Hematopoietic multipotent progenitor cell treated with erythropoietin and hydrocortisone succinate and interleukin-3 and kit ligand, for 4 days (in vitro differentiated cells): ENCODE measurements at places on chromosomes 6 and 20.
A peak's percentile ranks its signal among the peaks of the same experiment; 100 is the strongest.

DNA sequence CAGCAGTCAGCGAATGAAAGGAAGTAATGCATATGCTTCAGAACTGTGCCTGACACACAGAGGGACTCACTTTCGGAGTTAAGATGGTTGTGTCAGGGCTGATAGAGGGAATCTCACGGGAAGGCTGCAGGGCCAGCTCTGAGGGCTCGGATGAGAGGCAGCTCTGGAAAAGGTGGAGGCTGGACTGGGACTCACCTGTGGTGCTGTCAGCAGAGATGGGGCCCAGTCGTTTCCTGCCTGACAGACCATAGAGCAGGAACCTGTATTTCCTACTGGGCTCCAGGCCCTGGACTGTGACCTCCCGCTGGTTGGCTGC is 9.3 kb downstream of the CYP21A2 start:
- DNase-seq: no peak

- no peak for DNase-seq
Observed at GRCh38 chr6:92763680-92764079, 655.7 kb downstream of the EPHA7 start.

GRCh38 chr6:15551798-15552197 is 111.0 kb downstream of the DTNBP1 start:
- peak; percentile 43 for DNase-seq

GRCh38 chr6:36827261-36828079 is 11.8 kb downstream of the CPNE5 start:
- DNase-seq: peak; percentile 80

- no peak for DNase-seq
Observed at GRCh38 chr20:35020108-35020928, 64.7 kb downstream of the MYH7B start.

DNA sequence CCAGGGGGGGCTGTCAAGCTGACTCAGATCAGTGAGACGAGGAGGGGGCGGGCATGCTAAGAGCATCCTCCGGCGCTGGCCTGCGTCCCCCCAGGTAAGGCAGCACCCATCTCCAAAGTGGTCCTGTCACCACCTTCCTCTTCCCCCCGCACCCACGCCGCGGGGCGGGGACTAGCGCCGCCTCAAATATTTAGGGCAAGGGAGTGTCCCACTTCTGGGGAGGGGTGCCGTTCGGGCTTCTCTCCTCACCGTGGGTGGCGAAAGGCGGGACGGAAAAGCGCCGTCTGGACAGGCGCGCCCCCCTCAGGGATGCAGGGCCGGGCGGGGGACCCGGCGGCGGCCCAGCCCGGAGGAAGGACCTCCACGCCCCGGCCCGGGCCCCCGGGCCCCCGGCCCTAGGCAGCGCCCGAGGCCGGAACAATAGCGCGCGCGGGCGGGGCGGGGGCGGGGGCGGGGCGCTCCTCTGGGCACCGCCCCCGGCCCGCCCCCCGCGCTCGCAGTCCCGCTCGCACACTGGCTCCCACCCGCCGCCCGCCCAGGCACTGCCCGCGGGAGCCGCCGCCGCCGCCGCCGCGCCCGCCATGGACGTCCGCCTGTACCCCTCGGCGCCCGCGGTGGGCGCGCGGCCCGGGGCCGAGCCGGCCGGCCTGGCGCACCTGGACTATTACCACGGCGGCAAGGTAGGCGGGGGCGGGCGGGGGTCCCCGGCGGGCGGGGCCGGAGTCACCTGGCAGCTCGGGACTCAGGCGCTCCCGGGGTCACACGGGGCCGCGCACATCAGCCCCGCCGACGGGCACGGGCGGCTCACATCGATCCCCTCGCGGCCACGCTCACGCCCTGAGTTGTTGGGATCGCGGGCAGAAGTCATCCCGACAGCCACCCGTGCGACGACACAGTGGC is at the start of gene TOX2:
Gene TOX2 (plus strand): TSS at position 542 of the 900 bp plus-strand sequence. CDS start 40 bp downstream, at position 582.
- peak; percentile 43 for DNase-seq

- DNase-seq: peak; percentile 77
Observed at GRCh38 chr6:83221889-83222479, 28.8 kb downstream of the RWDD2A start.

GRCh38 chr6:7106752-7107577 is 796 bp upstream of the RREB1 start:
- DNase-seq: peak; percentile 93

GRCh38 chr6:87421576-87421975 is 13.8 kb downstream of the CFAP206 start:
- DNase-seq: no peak

DNA sequence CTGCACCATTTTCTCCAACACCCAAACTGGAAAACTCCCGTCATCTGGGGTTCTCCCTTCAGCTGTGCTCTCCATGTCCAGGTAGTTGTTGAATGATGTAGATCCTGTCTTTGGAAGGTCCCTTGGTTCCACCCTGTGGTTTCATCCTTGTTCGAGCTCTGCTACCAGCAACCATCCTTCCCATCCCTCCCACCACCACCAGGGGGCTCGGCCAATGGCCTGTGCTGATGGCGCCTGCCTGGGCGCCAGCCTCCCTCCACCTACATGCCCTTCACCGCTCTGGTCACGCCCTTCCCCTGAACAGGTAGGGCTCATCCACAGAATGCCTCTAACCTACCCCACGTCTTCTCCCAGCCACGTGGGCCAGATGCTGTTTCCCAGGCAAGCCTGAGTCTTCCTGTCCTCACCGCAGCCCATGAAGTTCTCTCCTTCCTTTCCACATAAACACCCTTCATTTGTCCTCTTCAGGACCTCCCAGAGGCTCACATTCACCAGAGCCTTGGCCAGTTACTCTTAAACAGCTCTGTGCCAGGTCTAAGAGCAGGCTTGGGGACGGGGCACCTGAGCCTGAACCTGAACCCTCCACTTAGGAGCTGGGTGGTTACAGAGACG is 75.1 kb upstream of the DUSP22 start:
- peak; percentile 48 for DNase-seq

DNA sequence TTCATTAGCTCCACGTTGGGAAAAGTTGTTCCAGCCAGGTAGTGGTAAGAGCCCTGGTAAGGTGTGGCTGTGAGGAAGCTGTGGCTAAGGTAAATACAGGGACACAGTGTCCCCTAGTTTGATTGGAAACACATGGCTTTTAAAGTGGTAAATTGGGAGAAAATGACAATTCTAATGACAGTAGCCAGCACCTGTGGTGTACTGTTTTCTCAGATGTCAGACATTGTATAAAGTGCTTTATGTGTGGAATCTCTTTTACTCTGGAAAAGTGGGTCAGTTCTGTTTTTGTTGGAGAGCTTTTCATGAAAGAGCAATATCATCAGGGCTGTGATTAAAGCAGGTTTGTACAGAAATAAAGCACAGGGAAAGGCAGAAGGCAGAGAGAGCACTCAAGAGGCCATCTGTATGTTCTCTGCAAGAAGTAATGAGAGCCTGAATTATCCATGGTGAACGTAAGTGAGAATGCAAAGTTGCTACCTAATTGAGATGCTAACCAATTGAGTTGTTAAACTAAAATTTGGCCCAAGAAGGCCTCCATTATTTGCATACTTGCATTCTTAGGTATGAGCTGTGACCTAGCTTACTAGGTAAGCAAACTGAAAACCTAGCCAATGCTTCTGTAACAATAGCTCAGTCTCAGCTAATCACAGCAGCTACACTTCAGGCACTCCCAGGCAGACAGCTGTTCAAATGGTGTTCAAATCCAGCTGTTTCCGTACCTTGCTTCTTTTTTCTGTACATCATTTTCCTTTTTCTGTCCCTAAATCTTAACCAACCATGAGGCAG is 28.2 kb downstream of the MRAP2 start:
- no peak for DNase-seq

- DNase-seq: no peak
Observed at GRCh38 chr6:1482381-1483166, 93.2 kb downstream of the FOXF2 start.

DNA sequence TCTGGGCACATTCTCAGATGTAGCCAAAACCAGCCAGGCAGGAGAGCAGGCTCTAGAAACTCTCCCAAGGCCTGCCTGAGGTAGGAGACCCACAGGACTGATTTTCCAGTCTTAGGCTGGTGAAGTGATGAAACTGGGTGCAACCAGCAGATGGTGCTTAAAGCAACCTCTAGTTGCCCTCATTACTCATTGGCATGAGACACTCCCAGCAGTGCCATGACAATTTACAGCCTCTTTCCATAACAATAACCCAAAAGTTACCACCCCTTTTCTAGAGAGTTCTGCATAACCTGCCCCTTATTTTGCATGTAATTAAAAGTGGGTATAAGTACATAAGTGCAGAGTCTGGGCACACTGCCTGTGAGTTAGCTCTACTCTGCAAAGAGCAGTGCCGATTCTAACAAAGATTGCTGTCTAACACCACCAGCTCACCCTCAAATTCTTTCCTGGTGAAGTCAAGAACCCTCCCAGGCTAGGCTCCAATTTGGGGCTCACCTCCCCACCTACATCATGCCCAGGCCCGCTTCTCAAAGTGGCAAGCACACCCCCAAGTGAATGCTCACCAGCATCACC is 14.4 kb upstream of the GPR6 start:
- no peak for DNase-seq

DNA sequence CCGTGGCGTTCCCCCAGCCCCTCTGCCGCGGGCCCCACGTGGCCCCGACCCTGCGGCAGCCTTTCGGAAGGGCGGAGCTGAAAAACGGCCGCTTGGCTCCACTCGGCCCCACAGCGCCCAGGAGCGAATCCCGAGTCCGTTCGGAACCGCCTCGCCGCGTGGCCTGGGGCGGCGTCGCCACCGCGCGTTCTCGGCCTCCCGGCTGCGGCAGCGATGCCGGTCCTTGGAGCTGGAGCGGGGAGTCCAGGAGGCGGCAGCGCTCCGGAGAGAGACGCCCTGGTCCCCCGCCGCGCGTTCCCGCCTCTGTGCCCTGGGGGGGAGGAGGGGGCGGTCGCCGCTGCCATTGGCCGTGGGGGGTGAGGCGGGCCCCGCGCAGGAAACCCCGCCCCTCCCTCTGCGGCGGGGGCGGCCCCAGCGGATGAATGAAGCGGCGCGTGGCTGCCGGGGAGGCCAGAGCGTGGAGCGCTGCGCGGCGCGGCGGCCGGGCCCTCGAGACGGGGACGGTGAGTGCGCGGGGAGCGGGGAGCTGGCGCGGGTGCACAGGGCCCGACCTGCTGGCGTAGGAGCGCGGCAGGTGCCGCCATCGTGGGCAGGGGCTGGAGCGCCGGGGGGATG is at the start of gene SLCO4A1:
Gene SLCO4A1 (plus strand): TSS at position 453 of the 615 bp plus-strand sequence. CDS start 13,952 bp downstream, outside the sequence.
- peak; percentile 93 for DNase-seq

- no peak for DNase-seq
Observed at GRCh38 chr6:26342106-26343004, 22.6 kb upstream of the BTN3A2 start.

- no peak for DNase-seq
Observed at GRCh38 chr6:127107916-127108315, 10.6 kb upstream of the RSPO3 start.

GRCh38 chr6:4687989-4688947 is 87.9 kb upstream of the CDYL start:
- peak; percentile 50 for DNase-seq

DNA sequence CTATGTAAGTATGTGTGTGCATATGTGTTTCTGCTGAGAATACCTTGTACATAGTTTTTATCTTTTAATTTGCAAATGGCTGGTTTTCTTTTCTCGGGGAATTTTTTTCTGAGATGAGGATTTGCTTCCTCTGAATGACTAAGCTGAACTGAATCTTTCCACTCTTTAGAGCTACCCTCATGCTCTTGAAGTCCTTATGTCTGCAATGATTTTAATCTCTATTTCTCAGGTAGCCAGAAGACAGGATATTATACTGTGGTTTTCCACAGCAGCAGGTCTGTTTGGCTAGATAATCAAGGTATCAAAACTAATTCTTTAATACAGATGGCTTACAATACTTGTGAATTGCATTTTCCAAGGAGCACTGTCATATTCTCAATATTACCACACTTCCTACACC is 114.7 kb downstream of the PLCB1 start:
- DNase-seq: no peak

DNA sequence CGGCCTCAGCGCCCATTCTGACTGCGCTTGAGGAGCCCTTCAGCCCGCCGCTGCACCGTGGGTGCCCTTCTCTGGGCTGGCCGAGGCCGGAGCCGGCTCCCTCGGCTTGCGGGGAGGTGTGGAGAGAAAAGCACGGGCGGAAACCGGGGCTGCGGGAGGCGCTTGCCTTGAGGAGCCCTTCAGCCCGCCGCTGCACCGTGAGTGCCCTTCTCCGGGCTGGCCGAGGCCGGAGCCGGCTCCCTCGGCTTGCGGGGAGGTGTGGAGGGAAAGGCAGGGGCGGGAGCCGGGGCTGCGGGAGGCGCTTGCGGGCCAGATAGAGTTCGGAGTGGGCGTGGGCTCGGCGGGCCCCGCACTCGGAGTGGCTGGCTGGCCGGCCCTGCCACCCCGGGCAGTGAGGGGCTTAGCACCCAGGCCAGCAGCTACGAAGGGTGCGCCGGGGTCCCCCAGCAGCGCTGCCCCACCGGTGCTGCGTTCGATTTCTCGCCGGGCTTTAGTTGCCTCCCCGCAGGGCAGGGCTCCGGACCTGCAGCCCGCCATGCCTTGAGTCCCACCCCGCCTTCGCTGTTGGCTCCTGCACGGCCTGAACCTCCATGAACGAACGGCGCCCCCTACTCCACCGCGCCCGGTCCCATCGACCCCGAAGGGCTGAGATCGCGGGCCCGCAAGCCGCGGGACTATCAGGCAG is 45.7 kb upstream of the MCUR1 start:
- no peak for DNase-seq

GRCh38 chr20:64224351-64225170 is 31.0 kb upstream of the PCMTD2 start:
- DNase-seq: no peak

GRCh38 chr6:131931063-131931750 is 20.0 kb downstream of the CCN2 start:
- no peak for DNase-seq

GRCh38 chr6:13299403-13299821 is 28.9 kb downstream of the TBC1D7 start:
- no peak for DNase-seq

DNA sequence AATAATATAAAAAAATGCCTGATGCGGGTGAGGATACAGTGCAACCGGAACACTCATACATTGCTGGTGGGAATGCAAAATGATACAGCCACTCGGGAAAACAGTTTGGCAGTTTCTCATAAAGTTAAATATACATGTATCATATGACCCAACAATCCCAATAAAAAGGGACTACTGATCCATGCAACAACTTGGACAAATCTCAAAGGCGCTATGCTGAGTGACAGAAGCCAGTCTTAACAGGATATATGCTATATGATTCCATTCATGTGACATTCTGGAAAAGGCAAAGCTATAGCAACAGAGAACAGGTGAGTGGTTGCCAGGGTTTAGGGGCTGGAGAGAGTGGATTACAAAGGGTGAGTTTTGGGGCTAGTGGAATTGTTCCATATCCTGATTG is 170.2 kb upstream of the MLN start:
- DNase-seq: no peak

GRCh38 chr20:38217791-38218565 is 42.6 kb downstream of the KIAA1755 start:
- no peak for DNase-seq

DNA sequence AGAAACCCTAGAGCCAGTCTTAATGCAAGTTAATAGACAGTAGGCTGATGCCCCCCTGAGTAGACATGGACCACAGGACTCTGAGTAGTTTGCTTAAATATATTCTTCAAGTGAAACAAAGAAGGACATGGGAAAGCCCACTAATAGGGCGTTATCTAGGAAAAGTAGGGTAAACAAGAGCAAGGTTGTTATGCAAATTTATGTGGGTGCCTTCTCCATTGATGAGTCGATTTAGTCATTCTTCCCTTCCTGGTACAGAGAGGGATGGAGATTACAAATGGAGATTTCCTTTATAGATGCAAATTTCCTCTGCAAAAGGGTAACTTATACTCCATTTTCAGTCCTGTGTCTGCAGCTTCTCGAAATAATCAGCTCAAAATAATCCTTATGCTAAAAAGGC is 262.0 kb downstream of the CD83 start:
- DNase-seq: no peak
